NCI-H146 (cell line): ENCODE measurements at places on chromosomes 4 and X.
A peak's percentile ranks its signal among the peaks of the same experiment; 100 is the strongest.

GRCh38 chr4:89400287-89401035 is 92.9 kb upstream of the GPRIN3 start:
- no peak for DNase-seq

DNA sequence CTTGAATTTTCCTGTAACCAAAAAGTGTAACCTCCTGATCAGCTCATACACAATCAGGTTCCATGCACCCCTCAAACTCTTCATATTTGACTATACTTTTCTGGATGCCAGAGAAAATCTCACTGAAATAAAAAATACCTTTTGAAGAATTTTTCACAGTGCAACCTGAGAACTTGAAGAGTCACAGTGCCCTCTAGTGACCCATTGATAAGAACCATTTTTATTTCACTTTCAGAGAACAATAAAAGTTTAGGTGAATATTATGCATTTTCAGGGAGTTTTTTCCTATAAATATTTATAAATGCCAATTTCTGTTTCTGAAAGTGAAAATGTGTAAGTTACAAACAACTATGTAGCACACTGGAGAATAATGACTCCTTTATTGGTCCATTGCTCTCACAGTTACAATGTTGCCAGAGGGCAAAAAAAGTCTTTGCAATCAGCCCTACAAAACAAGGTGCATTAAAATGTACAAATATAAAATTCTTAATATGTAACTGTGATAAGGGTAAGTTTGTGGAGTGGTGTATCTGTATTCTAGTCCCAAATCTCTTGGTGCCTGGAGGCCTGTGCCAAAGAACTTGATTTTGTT is 153.6 kb upstream of the INTU start:
- no peak for DNase-seq

- DNase-seq = peak; percentile 5
Measured at GRCh38 chrX:69277369-69277990, 112.2 kb upstream of the PJA1 start.

GRCh38 chr4:147477439-147477838 is 3.5 kb upstream of the EDNRA start:
- DNase-seq = no peak

DNA sequence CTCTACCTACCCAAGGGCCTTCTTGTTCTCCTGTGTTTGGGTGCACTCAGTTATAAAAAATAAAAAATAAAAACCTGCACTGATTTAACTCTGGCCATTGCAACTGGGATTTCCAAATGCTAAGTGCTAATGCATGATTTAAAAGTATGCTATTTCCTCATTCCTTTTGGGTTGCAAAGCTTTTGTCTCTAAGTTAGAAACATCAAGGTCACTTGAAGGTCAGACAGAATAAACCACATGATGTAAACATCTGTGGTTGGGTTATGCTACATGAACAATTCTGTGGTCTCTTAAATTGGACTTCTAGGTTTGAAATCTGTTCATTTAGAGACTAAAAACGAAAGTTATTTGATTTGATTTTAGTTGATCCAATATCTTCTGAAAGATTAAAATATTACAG is 1547.4 kb upstream of the TENM3 start:
- DNase-seq = no peak

DNA sequence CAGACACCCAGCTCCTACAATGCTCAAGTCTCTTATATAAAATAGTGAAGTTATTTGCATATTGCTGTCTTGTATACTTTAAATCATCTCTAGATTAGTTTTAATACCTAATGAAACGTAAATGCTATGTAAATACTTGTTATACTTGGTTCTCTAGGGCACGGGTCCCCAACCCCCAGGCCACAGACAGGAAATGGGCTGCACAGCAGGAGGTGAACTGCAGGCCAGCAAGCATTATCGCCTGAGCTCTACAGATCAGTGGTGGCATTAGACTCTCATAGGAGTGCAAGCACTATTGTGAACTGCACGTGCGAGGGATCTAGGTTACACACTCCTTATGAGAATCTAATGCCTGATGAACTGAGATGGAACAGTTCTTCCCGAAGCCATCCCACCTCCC is 395.9 kb upstream of the EMCN start:
- DNase-seq = peak; percentile 30

DNA sequence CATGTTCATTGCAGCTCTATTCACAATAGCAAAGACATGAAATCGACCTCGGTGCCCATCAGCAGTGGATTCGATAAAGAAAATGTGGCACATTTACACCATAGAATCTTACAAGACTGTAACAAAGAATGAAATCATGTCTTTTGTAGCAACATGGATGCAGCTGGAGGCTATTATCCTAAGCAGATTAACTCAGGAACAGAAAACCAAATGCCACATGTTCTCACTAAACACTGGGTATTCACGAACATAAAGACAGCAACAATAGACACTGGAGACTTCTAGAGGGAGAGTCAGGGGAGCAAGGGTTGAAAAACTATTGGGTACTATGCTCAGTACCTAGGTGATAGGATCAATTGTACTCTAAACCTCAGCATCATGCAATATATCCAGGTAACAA is 180.5 kb downstream of the PPP1R2C start:
- DNase-seq = no peak

GRCh38 chrX:154595559-154596249 is 10.8 kb downstream of the CTAG1A start:
- DNase-seq = no peak

- no peak for DNase-seq
Measured at GRCh38 chr4:144376866-144377265, 236.3 kb upstream of the GYPA start.

- DNase-seq = no peak
Measured at GRCh38 chr4:56803471-56803870, 18.0 kb downstream of the SPINK2 start.

GRCh38 chrX:131955099-131955777 is 67.9 kb upstream of the STK26 start:
- DNase-seq = no peak

DNA sequence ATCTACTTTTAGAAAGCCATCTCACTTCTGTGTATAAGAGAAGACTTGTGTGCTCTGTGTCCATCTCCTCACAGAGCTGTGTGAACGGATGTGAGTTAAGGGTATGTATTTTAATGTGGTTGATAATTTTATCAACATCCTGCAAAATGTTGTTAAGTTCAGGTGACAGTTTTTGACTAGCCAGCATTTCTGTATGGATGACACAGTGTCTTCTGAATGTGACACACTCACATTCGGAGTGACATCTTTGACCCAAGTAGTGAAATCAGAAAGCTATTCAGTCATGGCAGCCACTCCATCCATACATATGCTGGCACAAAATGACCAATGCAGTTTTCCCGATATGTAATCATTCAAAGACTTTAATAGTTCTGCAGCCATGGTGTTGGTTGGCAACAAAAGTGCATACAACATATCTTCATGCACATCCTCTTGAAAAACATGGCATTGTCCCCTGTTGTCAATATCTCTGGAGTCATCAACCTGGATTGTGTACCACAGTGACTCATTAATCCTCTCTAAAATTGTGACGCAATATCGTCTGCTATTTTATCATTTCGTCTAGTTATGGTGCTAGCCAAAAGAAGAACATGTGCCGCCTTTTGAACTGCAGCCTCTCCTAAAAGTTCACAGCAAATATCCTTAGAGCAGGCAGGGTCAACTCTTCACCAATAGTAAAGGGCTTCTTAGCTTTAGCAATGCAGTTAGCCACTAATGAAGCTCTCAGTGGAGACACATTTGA is 6.8 kb upstream of the FGF2 start:
- no peak for DNase-seq

- peak; percentile 19 for DNase-seq
Measured at GRCh38 chrX:140672840-140673731, 36.5 kb upstream of the LINC00632 start.

DNA sequence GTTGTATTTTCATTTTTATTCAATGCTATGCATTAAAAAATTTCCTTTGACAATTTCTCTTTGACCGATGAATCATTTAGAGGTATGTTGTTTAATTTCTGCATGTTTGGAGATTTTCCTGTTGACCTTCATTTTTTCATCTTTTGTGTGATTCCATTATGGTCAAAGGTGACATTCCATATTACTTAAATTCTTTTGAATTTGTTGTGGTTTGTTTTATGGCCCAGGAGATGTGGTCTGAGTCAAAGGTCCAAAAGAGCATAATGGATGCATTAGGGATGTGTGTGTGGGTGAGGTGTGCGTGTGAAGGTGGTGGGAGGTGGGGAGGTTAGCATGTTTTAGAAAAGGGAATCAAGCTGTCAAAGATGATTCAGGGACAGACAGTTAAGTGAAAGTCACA is 76.0 kb upstream of the GIMD1 start:
- DNase-seq = no peak

DNA sequence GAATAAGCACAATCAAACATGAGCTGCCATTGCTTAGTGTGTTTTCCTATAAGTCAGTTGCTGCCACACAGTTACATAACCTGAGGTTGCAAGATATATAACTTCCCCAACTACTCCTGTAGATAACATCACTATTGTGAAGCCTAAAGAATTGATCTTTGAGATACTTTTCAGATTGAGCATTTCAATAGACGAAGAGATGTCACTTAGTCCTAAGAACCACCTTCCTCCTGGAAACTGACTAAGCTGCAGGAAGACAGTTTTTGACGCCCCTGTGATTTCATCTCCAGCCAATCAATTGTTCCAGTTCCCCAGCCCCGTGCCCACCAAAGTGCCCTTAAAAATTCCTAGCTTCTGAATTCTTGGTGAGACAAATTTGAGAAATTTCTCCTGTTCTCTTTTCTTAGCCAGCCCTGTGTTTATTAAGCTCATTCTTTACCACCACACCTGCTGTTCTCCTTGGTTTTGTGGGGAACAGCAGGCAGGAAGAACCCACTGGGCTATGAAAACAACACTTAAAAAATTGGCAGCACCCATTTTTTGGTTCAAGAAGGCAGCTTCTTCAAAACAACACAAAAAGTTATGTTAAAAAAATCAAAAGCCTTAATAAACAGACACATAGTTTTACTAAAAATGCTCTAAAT is 317.1 kb upstream of the PABPC4L start:
- DNase-seq = no peak

DNA sequence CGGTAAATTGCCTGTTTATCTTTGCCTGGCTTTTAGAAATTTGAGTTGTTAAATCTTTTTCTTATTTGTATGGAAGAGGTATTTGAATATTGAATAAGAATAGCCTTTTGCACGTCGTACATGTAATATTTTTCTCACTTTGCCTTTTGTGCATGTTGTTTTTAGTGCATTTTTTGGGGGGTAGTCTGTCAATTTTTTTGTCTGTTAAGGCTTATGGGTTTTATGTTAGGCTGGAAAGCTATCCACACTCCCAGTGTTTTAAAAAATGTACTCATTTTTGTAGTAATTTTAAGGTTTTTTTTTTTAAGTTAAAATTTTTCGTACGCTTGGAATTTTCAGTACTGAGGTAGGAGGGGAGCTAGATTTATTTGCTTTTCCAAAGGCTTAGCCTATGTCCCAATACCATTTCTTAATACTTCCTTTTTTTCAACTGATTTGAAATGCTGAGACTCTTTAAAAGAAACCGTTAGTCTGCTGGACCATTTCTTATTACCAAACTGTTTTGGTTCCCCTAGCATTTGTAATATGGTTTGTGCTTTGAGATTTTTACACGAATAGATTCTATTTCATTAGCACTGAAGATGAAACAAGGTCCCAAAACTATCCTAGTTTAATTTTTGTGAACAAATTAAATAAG is 1.3 kb downstream of the HERC5 start:
- no peak for DNase-seq

- DNase-seq = no peak
Measured at GRCh38 chrX:154431341-154431740, 2.9 kb downstream of the ATP6AP1 start.

- no peak for DNase-seq
Measured at GRCh38 chrX:117610806-117611205, 505.8 kb downstream of the KLHL13 start.

GRCh38 chr4:77872723-77873445 is 10.3 kb downstream of the MRPL1 start:
- DNase-seq = no peak

GRCh38 chrX:47232197-47232802 is 509 bp upstream of the USP11 start:
- peak; percentile 32 for DNase-seq

DNA sequence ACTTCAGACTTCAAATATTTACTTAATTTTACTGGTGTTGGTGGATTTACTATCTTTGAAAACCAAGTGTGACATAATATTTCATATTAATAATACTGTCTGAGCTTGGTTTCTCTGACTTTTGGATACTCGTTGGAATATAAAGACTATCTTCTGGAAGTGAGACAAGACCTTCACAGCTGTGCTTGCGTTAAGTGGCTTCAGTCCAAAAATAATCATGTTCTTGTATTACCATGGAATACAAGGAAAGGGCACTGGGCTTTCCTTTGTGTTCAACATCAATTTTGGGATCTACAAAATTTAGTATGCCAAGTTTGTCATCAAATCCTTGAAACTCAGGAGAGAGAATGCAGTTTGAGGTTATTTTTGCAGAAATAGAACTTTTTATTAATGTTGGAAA is 712.4 kb upstream of the LCORL start:
- no peak for DNase-seq

DNA sequence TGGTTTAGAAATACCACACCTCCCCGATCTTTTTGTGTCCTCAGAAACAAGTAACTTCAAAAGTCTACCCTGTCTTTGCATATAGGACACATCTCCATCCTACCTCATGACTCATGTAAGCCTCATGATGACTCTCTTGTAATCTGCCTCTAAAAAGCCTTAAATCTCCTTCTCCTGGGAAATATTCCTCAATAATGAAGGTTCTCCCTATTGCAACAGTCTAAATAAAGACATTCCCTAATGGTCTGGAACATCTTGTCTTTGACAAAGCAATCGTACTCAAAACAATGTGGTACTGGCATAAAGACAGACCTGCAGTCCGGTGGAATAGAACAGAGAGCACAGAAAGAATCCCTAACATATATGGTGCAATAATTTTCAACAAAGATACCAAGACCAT is 257.7 kb downstream of the OPHN1 start:
- no peak for DNase-seq

DNA sequence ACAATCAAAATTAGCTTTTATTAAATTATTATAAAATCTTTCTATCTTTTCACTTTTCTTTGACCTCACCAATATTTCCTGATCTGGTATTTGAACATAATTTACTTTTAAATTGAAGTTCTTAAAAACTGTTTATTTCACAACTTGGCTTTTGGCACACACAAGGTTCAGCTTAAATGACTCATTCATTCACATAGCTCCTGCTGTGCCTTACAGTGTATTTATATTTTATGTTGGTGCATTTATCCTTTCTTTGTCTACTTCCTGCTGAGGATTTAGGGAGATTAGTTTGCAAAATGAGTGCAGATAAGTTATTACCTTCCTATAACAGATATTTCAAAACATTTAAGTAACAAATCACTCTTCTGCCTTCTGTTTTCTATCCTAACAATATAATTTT is 430.6 kb downstream of the DTHD1 start:
- no peak for DNase-seq

- no peak for DNase-seq
Measured at GRCh38 chr4:2961811-2962441, 1.3 kb downstream of the NOP14 start.

- DNase-seq = no peak
Measured at GRCh38 chr4:26590639-26591038, 6.8 kb downstream of the TBC1D19 start.
